ENCODE measurements at places on chromosomes 2 and 18. TPM values are rescaled to one million over a fixed set of nuclear protein-coding genes. Genes with fewer than 3 reads are reported as not detected.

DNA sequence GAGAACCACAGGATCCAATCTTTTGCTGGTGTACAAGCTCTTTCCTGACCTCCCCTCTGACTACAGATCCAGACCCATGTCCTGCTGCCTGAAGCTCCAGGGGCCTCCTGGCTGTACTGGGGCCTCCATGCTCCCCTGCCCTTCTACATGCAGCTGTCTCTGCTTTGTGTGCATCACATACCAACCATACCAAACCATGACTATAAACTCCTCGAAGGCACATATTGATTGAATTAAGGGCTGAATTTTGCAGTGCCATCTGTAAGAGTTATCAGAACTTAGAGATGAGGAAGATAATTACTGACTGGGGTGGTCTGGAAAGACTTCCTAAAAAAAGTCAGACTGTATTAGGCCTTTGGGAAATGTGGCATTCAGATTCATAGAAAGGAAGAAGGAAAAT is 139.9 kb upstream of the CXCR4 start:
- no peak for DNase-seq

GRCh38 chr2:232865165-232865564 is 4.9 kb upstream of the SNORC start:
- no peak for DNase-seq

GRCh38 chr2:105261061-105261460 is 19.5 kb downstream of the GPR45 start:
- no peak for DNase-seq

RAD51AP2 gene
- polyA plus RNA-seq = 0.02 TPM

PAIP2B gene
- 8.4 TPM for polyA plus RNA-seq

FOXI3 gene
- 6.8 TPM for polyA plus RNA-seq

GRCh38 chr2:164661349-164661748 is 40.1 kb upstream of the GRB14 start:
- DNase-seq = no peak

GRCh38 chr18:67342159-67342558 is 174.4 kb downstream of the DSEL start:
- DNase-seq = no peak

RFX8 gene
- 0.57 TPM for polyA plus RNA-seq

DNA sequence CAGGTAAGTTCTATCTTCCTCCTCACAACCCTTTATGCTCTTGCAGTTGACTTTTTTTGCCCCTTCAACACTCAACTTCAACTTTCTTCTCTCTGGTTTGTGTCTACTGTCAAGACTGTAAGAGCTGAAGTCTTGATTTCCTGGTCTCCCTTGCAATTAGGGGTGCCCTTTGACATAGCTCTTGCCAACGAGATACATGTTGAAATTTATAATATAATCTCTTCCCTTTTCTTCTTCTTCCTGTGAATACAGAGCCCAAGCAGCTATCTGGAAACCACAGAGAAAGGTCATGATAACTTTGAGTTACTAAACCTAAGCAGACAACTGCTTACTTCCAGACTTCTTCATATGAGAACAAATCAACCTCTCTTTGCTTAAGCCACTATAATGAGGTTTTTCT is 163.5 kb downstream of the MC4R start:
- DNase-seq = no peak

TMEM214 gene
- 71.0 TPM for polyA plus RNA-seq

DNA sequence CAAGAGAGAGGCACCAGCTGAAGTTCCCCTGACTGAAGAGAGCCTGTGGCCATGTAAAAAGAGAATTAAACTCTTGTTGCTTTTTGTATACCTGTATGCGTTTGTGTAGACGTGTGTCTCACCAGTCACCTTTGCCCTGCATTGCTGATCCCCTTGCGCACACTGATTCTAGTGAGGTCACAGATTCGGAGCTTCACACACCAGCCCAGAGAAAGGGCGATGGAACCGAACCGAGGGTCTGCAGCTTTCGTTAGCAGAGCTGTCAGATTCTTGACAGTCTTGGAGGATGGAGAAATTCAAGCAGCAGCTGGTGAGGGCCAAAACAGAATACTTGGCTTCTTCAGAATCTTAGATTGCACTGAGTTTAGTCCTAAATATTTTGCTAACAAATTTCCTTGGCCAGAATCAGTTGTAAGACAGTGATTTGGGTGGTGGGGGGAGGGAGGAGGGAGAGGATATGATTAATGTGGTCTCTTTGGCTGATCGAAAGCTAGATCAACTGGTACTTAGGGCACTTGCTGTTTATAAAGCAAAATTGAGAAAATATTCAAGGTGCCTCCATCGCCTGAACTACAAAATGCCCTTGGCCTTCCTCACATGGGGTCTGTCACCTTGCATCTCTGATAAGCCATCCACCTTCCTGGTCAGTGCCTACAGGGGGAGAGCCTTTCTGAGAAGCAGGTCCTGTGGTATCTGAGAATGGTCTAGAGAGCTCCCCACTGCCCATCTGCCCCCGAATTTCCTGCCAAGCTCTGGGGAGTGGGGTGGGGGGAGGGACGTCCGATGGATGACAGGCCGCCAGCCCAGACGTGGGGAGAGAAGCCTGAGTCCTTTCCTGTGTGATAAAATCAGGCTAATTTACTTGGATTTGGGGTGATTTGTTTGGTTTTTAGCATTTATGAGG is 123.5 kb downstream of the CABLES1 start:
- no peak for DNase-seq

DNA sequence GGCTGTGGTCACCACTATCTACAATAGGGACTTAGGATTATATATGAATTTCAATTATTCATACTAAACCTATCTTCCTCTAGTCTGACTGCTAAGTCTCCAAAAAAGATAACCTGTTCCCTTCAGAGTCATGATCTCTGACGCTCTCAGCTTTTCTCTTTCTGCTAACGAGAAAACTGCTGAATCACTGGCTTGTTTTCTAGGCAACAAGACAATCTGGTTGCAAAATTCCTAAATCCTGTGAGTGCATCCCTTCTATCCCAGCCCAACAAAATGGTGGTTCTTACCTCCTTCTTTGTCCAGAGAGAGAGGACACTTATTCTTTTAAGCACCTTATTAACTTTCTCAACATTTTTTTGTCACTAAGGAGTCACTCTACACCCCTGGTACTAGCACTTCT is 312.3 kb upstream of the PKDCC start:
- no peak for DNase-seq

GRCh38 chr2:127768775-127769479 is 42.0 kb downstream of the WDR33 start:
- DNase-seq = no peak

DNA sequence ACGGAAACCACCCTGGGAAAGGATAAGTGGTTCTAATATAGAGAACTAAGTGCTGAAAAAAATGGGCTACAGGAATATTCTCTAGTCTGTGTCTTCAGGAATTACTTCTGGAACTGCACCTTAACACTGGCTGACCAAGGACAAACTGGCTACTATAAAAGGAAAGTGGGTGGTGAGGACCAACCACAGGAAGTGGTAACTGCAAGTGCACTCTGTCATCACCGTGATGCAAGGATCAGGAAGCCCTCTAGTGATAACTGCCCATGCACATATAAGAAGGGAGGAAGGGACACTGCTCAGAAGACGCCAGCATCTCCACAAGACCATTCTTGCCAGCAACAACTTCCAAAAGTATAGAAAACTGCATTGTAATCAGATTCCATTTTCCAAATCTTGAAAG is 424.4 kb upstream of the RGPD4 start:
- no peak for DNase-seq

- DNase-seq = no peak
These were observed 62.4 kb downstream of the CAPN13 start for GRCh38 chr2:30744823-30745222.

GRCh38 chr2:23654756-23655155 is 269.8 kb downstream of the KLHL29 start:
- DNase-seq = no peak

PRKAG3 gene
- polyA plus RNA-seq = not detected

GAL3ST2 gene
- 0.14 TPM for polyA plus RNA-seq

CERKL gene
- 0.05 TPM for polyA plus RNA-seq

DNA sequence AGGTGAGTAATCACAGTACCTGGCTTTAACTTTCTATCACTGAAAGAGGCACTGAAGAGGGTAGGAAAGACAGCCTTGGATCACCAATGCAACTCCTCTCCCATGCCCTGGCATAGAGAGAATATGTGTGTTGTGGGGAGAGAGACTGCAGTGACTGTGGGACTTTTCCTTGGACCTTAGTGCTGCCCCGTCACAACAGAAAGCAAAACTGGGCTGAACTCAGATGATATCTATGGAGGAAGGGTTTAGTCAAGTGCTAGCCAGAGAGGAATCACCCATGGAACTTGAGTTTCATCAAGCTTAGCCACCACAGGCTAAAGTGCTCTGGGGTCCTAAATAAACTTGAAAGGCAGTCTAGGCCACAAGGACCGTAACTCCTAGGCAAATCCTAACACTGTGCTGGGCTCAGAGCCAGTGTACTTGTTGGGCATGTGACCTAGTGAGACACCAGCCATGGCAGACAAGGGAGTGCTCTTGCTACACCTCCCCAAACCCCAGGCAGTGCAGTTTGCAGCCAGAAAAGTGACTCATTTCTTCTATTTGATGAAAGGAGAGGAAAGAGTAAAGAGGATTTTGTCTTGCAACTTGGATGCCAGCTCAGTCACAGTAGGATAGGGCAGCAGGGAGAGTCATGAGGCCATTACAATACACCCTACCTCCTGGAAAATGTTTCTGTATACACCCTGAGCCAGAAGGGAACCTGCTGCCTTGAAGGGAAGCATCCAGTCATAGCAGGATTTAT is 105.8 kb upstream of the SPOPL start:
- no peak for DNase-seq

DNA sequence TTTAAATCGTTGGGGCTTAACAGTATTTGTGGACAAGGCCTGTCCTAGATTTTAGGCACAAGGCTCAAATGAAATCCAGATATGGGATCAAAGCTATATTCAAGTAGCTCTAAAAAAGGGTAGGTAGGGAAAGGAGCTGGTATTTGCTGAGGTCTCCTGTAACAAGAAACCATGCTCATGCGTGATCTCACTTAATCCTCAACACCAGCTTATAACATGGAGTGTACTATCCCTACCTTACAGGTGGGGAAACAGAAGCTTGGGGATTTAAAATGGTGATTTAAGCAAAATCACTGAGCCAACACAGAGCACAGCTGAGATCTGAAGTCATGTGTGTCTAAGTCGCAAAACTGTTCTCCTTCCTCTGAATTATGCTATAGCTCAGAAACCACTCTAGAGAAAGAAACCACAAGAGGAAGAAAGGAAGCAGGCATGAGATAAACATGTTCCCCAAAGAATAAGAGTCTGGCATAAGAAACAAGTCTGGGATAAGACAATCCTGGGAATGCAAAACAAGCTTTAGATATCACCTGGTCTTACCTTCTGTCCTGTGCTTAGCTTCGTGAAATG is 43.1 kb downstream of the CYRIA start:
- no peak for DNase-seq

HOXD13 gene
- polyA plus RNA-seq = not detected

DNA sequence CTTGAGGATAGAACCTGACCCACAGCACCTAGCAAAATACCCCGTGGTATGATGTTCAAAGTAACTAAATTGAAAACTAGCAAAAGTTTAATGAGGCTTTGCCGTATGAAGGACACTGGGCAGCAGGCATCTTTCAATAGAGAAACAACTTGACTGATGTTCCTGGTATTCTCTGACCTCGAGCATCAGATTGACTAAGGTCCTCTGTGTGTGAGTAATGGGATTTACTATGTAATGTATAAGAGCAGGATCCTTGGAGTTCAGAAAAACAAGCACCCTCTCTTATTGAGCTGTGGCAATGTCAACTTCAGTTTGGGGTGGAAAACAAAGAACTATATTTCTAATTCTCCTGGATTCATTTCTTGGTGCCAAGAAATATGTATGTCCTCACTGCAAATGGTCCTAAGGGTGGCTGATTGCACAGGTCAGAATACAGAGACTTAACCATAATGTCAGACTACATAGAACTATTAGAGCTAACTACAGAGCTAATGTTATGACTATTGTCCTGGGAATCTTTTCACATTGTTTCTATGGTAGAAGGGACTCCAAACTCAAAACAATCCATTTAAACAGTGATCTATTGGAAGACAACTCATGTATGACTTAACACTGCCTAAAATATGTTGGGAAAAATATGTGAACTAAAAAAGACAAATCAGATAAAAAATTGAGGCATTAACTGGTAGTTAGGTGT is 4.4 kb downstream of the TNFAIP6 start:
- no peak for DNase-seq

SERPINB13 gene
- polyA plus RNA-seq = not detected

DSG2 gene
- polyA plus RNA-seq = 60.1 TPM

DNA sequence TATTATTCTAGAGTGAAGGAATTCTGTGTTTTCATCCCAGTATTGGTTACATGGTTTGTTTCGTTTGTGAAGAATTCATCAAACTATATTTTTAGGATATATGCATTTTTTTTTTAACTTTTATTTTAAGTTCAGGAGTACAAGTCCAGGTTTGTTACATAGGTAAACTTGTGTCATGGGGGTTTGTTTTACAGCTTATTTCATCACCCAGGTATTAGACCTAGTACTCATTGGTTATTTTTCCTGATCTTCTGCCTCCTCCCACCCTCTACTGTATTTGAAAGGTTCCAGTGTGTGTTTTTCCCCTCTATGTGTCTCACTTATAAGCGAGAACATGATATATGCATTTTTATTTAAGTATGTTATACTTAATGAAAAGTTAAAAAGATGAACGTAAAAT is 47.6 kb downstream of the SCN9A start:
- no peak for DNase-seq

DNA sequence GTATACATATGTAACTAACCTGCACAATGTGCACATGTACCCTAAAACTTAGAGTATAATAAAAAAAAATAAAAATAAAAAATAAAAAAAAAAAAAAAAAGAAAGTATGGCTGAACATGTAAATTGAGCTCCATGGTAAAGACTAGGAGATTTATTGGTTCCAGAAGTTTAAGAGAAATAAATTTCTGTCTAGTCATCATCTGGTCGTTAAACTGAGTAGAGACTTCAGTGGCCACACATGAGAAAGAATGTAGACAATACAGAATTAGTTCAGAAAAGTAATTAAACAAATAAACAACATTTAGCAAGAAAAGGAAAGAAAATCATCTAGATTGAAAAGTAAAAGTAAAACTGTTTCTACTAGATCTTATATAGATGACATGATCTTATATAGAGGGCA is 12.4 kb upstream of the KCNE4 start:
- DNase-seq = no peak

FKBP1B gene
- polyA plus RNA-seq = 151 TPM

DNA sequence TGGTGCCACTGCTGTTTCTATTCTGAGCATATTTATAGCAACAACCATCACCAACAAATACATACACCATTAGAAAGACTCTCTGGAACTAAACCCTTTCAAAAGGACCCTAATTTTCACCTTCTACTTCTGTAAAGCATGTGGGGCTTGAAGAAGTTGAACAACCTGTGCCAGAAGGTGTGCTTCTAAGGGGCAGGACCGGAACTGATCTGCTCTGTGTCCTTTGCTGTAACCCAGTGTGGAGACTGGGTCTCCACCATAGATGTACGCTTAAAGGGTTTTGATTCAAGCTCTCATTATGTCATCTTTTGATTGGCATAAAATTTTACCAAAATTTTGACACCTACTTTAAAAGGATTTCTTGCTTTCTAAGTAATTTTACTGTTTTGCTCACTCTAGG is 40.3 kb downstream of the WDR43 start:
- no peak for DNase-seq
